Activated T-helper 1 cell treated with anti-CD3 and anti-CD28 coated beads, Interleukin-12 subunit alpha, Interleukin-12 subunit beta, Interleukin-2, Interleukin-4 antibody, amounts not matched to agents 30 ng/mL and 10 ng/mL and 1 ng/mL, durations not matched to agents 14 hours and 24 hours and 36 hours (primary cell): ENCODE measurements at places on chromosomes 6 and 20. TPM values are rescaled to one million over a fixed set of nuclear protein-coding genes. Genes with fewer than 3 reads are reported as not detected.

Gene LY6G6C
- total RNA-seq = not detected in 2 replicates

Gene C6orf141
- not detected in 2 replicates for total RNA-seq

Gene PHF1
- 28.7 and 38.8 TPM in 2 replicates for total RNA-seq

Gene MTHFD1L
- total RNA-seq = 121 and 125 TPM in 2 replicates

Gene TBC1D22B
- total RNA-seq = 20.8 and 21.2 TPM in 2 replicates

Gene TUBB2B
- total RNA-seq = 0.20 and 0.57 TPM in 2 replicates

Gene RAB44
- total RNA-seq = 0.05 and 0.10 TPM in 2 replicates

Gene LEMD2
- total RNA-seq = 63.6 and 64.4 TPM in 2 replicates

Gene CYP24A1
- total RNA-seq = not detected in 2 replicates

Gene CAGE1
- 0.13 and 0.20 TPM in 2 replicates for total RNA-seq

Gene ARMH2
- not detected in 2 replicates for total RNA-seq

Gene ABHD16B
- not detected in 2 replicates for total RNA-seq

Gene FLOT1
- 252 and 262 TPM in 2 replicates for total RNA-seq

Gene WFDC2
- total RNA-seq = not detected in 2 replicates

Gene VSX1
- not detected in 2 replicates for total RNA-seq

Gene IL17A
- total RNA-seq = not detected in 2 replicates

Gene FAM83B
- not detected in 2 replicates for total RNA-seq

Gene RNF182
- total RNA-seq = not detected in 2 replicates

Gene RSPO4
- total RNA-seq = not detected in 2 replicates

Gene ROS1
- not detected in 2 replicates for total RNA-seq

Gene BTN1A1
- total RNA-seq = not detected in 2 replicates

Gene ADTRP
- total RNA-seq = 10.6 and 13.4 TPM in 2 replicates

Gene MCM8
- total RNA-seq = 36.5 and 38.8 TPM in 2 replicates

Gene BHLHE23
- not detected in 2 replicates for total RNA-seq

Gene PTCRA
- total RNA-seq = not detected in 2 replicates

Gene LPIN3
- 1.1 and 1.4 TPM in 2 replicates for total RNA-seq

Gene DEFB132
- not detected in 2 replicates for total RNA-seq

Gene AGPAT1
- total RNA-seq = 34.5 and 35.6 TPM in 2 replicates

Gene HSPA12B
- total RNA-seq = not detected in 2 replicates

Gene DCBLD1
- total RNA-seq = 3.9 and 4.5 TPM in 2 replicates

Gene CCDC170
- 0.15 TPM in 1 of 2 replicates, not detected in the other for total RNA-seq

Gene IFT52
- total RNA-seq = 18.3 and 18.7 TPM in 2 replicates

Gene FAM209B
- 1.2 and 1.4 TPM in 2 replicates for total RNA-seq

Gene RAD21L1
- not detected in 2 replicates for total RNA-seq

Gene NOP56
- 863 and 897 TPM in 2 replicates for total RNA-seq

Gene ENPP5
- not detected in 2 replicates for total RNA-seq

Gene OTOR
- total RNA-seq = not detected in 2 replicates

Gene SMPDL3A
- 0.47 and 0.64 TPM in 2 replicates for total RNA-seq

Gene TUBB
- 1,001 and 1,002 TPM in 2 replicates for total RNA-seq

Gene PNPLA1
- not detected in 2 replicates for total RNA-seq

Gene RBBP8NL
- total RNA-seq = not detected in 2 replicates

Gene SNAP25
- total RNA-seq = 3.7 and 3.9 TPM in 2 replicates

Gene ADGRF1
- total RNA-seq = not detected in 2 replicates

Gene WFDC10B
- not detected in 2 replicates for total RNA-seq

Gene ZNF165
- 0.12 and 0.41 TPM in 2 replicates for total RNA-seq

Gene OPRM1
- not detected in 2 replicates for total RNA-seq
